ENCODE measurements at places on chromosomes 5 and 9.

DNA sequence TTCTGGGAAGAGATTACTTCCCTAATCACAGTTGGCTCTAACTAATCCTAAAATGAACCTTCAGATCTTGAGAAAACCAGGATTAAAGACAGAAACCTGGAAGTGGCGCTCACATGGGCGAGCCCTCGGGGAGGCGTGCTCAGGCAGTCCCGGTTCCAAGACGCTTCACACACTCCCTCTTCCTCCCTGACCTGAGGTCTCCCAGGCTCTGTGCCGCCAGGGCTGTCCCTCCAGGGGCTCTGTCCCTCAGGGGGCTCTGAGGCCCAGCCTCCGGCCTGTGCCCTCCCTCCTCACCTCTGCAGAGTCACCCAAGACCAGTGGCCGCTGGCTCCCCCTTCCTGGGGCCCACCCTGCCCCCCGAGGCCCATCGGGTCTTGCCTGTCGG lies 10.2 kb downstream of the SLC9A3 start:
- DNase-seq: no peak

- DNase-seq: no peak
These were observed 22.2 kb upstream of the CEP78 start for GRCh38 chr9:78213712-78214111.

DNA sequence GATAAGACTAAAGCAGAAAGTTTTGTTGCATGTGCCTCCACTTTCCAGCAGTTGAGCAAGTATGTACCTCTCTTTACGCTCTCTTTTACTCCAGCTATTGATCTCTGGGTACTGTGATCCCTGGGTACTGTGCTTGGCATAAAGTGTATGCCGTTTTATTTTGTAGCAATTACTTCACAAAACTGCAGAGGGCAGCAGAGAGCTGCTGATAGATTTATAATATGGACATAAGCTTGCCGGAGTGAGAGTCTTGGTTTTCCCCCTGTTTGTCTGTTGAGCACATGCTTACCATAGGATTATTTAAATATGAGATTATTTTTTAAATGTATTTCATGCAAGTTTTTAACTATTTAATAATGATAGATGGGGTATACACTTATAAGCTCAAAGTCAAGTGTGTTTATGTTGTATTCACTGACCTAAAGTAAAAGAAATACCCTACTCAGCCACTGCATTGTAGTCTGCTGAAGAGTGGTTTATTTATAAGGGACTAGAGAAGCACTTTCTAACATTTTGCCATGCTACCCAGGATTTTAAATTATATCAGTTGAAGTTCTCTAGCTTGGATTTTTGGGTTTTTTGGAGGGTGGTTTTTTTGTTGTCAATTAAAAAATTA lies 13.0 kb downstream of the TTC1 start:
- peak; percentile 43 for DNase-seq

DNA sequence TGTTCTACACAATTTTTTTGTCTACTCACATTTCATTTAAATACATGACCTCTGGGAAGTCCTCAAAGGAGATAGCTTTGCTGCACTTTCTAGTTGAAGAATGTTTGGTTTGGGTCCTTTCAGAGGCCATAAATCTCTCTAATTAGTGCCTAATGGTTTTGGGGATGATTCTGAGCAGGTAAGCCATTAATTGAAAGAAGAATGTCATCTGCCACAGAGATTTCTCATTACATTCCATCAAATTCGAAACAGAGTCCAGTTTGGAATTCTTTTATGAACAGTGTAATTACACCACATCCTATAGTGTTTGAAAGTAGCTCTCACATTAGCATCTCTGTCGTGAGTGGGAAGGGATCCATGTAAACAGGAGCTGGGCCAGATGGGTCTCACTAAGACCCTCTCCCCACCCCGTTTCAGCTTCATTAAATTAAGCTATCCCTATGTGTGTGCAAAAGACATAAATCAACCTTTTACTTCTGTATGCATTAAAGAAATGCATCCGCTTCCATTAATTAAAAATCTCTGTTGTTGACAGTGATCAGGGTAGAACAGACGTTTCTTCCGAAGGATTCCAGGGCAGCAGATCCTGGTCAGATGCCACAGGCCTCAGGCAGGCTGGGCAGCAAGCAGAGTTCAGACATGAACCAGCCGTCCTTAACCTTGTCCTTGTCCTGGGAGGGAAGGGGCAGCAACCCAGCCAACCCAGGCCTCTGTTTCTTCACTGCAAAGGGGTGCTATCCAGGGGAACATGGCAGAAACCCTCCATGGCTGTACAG lies 99.8 kb upstream of the MAP1B start:
- DNase-seq: no peak

DNA sequence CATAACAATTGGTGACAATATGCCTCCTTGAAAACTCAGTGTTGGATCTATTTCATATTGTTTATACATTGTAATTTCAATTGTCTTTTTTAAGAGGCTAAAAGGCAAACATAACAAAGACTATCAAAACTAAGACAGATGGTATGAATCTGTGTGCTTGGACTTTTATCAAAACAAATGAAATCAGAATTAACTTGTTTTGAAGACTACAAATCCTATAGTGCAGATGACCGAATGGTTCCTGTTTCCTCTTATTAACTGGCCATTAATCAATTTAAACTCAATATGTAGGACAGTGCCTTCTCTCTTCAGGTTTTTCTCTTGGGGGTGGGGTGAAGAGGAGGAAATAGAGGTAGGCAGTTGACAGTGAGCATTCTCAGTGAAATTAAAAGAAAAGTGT lies 366.9 kb upstream of the GRAMD2B start:
- DNase-seq: no peak

DNA sequence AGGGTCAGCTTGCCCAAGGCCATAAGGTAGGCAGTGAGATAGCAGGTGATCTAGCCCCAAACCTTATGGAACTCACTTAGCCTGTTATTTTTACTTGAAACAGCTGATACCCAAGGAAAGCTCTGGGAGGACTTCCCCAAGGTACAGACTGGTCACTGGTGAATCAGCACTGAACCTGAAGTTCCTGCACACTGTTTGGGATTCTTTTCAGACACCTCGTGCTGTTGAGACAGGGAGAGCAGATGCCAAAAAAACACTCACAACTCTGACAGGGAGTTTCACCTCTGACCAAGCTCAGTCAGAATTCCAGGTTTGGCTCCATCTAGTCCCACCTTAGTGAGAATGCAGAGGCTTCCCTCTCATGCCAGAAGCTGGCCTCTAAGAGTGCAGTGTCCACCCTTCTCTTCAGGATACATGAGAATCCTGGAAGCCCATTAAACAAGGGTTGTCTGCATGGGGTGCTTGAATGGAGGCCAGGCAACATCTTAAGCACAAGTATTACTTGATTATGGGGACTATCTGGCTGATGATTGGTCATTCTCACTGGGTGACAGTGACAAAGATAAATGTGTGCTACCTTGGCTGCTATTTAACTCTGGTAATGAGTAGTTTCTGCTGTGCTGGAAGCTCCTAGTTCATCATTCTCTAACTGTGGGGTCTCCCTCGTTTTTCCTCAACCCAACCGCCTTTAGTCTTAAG lies 122.8 kb upstream of the SLIT3 start:
- DNase-seq: no peak

GRCh38 chr5:10297646-10298204 lies 10.0 kb downstream of the CMBL start:
- DNase-seq: no peak
